Tibial nerve (tissue), 4 donors: ENCODE measurements at places on chromosomes 2 and 18.
A peak's percentile ranks its signal among the peaks of the same experiment; 100 is the strongest.

DNA sequence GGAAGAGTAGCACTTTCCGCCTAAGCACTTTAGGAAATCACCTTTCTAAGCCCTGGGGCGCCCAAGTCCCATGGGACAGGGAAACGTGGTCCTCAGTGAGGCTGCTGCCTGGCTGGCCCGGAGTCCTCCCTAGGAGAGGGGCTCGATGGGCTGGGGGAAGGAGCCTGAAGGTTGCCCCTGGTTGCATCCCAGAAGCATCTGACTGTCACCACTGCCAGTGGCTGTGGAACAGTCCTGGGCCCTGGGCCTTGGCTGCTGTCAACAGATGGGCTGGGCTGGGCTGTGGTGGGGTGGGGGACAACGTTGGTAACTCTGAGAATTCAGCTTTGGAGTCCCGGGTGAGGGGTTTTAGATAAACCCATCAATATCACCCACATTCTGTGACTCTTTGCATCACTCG lies 22.5 kb downstream of the ASB1 start:
- DNase-seq = no peak

- DNase-seq = no peak
Measured at GRCh38 chr2:225040856-225041206, 1.4 kb downstream of the DOCK10 start.

GRCh38 chr2:179886-180285 lies 83.9 kb downstream of the SH3YL1 start:
- DNase-seq = no peak

DNA sequence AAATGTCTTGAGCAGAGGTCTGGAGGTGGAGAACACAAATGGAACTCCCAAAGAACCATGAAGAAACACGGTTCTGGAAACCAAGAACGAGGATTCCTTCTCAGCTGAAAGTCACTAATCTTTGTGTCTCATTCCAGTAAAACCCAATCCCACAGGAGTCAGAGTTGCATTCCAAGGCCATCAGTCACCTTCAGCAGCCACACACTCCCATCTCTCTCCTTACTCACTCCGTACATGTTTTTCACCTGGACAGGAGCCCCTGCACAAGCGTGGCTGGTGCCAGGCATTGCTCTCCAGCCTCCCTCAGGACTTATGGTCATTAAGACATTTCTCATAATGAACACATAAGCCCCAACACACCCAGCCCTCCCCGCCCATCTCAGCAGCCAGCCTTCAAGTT lies 175.4 kb upstream of the SIX2 start:
- no peak for DNase-seq

GRCh38 chr2:17171446-17172049 lies 346.7 kb downstream of the RAD51AP2 start:
- DNase-seq = no peak

- DNase-seq = no peak
Measured at GRCh38 chr2:4628998-4629501, 925.7 kb downstream of the DCDC2C start.

DNA sequence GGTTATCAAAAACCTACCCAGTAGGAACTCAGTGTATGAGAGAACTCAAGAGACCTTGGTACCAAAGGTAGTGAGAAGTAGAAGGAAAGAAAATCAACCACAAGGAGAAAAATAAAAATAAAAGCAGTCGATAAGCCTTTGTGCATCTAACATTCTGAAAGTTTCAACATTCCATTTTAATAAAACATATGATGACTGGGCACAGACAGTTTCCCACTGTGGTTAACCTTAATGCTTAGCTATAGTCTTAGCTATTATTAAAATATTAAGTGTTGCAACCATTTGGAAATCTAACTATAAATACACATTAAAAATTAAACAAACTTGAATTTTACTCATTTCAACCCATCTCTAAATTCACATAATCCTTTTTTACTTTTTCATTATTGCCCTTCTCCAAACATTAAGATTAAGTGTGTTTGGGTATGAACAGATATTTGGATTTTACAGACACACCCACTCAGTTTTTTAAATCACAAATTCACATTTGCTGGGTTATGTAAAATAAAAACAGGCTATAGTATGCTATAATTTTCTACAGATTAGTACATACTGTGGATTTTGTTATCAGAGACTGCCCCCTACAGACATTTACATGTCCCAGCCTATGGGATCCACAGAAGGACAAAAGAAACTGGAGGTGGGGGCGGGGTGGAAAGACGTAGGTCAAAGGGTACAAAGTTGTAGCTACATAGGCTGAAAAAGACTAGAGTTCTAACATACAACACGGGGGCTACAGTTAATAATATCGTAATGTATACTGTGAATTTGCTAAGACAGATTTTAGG lies 32.8 kb downstream of the SRBD1 start:
- DNase-seq = no peak

DNA sequence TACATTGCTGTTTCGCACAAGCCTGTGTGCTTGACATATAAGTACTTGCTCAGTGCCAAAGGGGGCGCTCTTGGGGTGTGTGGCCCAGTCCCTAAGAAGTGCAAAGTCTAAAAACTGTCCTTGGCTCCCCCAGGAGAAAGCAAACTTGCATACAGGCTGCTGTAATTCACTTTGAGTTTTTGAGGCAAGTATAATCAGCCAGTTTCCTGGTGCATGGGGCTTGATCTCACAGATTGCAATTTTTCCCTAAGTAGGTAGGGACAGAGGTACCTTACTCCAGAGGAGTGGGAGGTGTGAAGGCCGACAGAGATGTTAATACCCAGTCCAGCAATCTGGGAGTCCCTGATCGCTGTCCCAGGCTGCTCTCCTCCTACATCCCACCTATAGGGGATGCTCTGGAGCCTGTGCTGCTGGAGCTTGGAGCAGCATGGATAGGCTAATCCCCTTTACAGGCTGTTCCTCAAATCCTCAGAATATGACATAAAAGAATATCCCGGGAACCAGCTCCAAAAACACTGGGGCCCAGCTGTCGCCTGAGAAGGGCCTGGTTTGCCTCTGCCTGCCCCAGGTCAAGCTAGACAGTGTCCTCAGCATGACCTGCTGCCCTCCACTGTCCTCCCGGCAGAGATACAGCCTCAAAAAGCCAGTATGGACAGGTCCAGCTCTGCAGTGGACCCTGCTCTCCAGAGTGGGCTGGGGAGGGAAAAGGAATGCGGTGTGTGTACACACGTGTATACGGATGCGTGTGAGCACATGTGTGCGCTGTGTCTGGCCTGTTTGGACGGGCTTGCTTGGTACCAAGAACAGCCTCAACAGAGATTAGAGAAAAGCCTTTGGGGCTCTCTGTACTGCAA lies 136.5 kb upstream of the HAAO start:
- DNase-seq = no peak

- DNase-seq = no peak
Measured at GRCh38 chr18:64322189-64322588, 173.3 kb upstream of the LINC00305 start.

DNA sequence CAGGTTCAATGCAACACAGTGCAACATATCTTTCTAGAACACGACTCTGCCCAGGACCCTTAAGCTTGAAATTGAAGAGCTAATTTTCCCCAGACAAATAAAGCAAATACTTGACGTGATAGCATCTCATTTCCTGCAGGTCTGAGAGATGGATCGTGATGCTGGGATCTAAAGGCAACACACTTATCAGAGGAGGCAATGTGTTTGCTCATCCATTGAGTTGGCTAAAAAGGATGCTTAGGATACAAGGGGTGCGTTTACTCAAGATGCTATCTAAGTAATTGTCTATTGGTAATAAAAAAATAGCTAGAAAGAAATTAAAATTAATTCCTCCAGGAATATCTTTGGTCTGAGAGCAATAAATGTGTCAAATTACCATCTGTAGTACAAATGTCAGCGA lies 129.0 kb downstream of the SOCS6 start:
- no peak for DNase-seq

GRCh38 chr2:17115042-17115441 lies 403.2 kb downstream of the RAD51AP2 start:
- no peak for DNase-seq

GRCh38 chr2:238428866-238429265 lies 2.1 kb downstream of the ASB1 start:
- no peak for DNase-seq

- DNase-seq = no peak
Measured at GRCh38 chr18:9735238-9735637, 27.1 kb downstream of the RAB31 start.

- no peak for DNase-seq
Measured at GRCh38 chr2:176482107-176482506, 212.9 kb downstream of the MTX2 start.

GRCh38 chr2:58131191-58132011 lies 84.8 kb downstream of the VRK2 start:
- peak; percentile 25 for DNase-seq

- no peak for DNase-seq
Measured at GRCh38 chr18:36372903-36373311, 75.4 kb downstream of the FHOD3 start.

- no peak for DNase-seq
Measured at GRCh38 chr2:118913803-118914645, 28.0 kb upstream of the MARCO start.

GRCh38 chr2:96878796-96879544 lies 9.1 kb upstream of the SEMA4C start:
- DNase-seq = no peak

GRCh38 chr2:238220892-238221521 lies 17.5 kb upstream of the ILKAP start:
- DNase-seq = no peak

DNA sequence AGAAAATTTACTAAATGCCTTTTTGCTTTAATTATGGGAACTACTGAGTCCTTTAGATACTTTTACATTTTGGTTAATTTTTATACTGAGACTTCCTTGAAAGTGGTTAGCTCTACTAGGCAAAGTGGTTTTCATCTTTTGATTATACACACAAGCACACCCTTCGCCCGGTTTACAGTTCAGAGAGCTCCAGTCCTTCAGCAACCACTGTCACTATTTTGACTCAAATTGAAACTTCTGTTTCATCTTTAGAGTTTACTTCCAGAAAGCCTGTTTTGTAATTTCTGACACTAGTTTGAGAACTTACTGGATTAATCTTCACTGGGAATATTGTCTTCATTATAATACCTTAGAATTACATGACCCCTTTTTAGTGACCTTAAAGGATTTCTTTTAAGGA lies 140.3 kb upstream of the FOSL2 start:
- no peak for DNase-seq

- no peak for DNase-seq
Measured at GRCh38 chr2:20539133-20539719, 92.4 kb downstream of the RHOB start.

DNA sequence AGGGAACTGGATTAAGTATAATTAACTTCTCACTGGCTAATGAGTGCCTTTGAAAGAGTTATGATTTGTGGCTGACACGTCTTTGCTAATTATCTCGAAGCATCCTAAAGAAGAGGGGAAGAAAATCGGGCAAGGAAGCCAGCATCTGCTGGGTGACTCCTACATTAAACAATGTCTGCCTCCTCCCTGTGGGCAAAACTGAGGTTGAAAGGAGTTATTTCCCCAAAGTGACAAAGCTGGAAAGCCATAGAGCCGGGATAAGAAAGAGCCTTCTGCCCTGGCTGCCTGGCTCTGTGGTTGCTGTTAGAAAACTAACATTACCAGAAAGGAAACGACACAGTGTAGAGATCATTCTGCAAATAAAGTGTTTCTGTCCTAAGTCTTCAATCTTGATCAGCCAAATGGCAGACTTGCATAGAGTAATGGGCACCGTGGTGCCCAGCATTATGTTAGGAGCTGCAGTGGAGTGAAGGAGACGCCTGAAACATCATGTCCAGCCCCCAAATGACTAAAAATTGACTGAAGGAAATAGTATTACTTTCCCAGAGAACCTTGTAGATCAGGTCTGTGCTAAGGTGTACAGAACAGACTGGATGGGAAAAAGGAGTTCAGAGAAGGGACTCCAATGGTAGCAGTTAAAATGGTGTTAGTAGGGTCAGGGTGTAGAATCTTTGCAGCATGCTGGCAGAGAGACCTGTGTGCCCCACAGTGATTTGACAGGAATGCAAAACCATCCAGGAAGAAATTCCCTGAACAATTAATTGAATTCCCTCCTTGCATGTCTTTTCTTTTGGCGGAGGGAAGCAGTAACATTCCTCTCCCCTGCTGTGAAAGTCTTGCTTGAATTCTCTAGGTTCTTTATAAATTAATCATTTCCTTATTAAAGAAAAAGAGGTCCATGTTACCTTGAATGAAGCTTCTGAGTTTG lies 44.4 kb downstream of the ALPK2 start:
- DNase-seq = no peak

GRCh38 chr2:26521054-26521912 lies 43.4 kb upstream of the OTOF start:
- DNase-seq = no peak

- DNase-seq = no peak
Measured at GRCh38 chr2:96342085-96342484, 6.5 kb downstream of the NCAPH start.

DNA sequence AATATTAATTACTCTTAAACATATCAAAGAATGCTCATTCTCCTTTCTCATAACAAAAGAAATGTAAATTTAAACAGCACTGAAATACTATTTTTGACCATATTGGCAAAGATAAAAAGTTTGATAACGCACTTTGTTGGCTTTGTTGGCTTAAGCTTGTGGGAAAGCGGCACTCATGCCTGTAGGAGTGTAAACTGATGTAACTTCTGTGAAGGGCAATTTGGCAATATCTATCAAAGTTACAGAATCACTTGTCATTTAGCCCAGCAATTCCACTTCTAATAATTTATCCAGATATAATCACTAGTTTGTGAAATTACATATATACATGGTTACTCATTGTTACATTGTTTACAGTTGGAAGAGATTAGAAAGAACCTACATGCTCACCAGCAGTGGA lies 311.8 kb upstream of the STON1 start:
- DNase-seq = no peak

- no peak for DNase-seq
Measured at GRCh38 chr18:12597760-12598159, 60.1 kb downstream of the SPIRE1 start.

DNA sequence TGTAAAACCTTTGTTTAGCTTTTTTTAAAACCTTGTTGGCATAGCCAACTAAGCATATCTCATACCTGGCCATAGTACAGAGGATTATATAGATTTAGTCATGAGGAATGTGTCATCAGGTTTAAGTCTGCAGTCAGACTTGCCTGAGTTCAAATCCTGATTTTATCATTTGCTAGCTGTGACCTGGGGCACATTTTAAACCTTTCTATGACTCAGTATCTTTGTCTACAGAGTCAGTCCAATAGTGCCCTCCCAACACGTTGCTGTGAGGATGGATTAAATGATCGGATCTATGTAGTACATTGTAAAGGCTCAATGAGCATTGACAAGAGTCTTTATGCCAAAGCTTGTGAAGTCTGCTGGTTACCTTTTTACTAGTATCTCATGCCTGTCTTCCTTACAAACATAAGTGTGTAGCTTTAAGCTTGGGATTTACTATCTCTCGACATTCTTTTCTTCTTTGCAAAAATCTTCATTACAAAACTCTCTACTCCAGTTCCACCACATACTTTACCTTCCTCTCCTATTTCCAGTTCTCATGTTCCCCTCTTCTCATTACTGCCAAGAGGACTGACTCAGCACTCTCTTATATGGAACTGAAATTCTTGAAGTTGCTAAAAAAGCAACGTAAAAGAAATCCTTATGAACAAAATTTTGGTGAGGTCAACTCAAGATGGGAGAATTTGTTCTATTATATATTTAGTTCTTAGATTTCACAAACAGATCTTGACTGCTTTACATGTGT lies 68.1 kb upstream of the RBMS1 start:
- DNase-seq = no peak
